ENCODE measurements at places on chromosomes 7 and 10.

- no peak for DNase-seq
These were observed 109.6 kb downstream of the ELAPOR2 start for GRCh38 chr7:86949779-86950260.

DNA sequence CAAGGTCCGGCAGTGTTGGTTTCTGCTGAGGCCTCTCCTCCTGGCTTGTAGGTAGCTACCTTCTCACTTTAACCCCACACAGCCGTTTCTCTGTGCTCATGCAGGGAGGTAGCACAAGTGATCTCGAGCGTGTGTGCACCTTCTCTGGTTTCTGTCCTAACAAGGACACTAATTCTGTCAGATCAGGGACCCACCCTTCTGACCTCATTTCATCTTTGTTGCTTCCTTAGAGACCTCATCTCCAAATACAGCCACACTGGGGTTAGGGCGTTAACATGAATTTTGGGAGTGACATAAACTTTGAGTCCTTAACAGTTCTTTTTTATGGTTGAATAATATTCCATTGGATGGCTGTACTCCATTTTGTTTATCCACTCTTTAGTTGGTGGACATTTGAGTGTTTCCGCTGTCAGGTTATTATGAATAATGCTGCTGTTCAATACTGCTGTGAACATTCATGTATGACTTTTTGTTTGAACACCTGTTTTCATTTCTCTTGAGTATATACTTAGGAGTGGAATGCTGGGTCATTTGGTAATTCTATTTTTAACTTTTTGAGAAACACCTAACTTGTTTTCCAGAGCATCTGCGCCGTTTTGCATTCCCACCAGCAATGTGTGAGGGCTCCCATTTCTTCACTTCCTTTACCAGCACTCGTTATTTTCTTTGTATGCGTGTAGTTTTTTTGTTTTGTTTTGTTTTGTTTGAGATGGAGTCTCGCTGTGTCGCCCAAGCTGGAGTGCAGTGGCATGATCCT is 57.5 kb downstream of the LCOR start:
- DNase-seq: no peak

GRCh38 chr7:12888717-12889116 is 201.3 kb downstream of the ARL4A start:
- DNase-seq: no peak

GRCh38 chr10:70799124-70799523 is 13.9 kb upstream of the TBATA start:
- DNase-seq: no peak

GRCh38 chr10:126099366-126099765 is 203.0 kb downstream of the FANK1 start:
- DNase-seq: no peak

GRCh38 chr10:26310361-26310760 is 93.8 kb downstream of the GAD2 start:
- no peak for DNase-seq

DNA sequence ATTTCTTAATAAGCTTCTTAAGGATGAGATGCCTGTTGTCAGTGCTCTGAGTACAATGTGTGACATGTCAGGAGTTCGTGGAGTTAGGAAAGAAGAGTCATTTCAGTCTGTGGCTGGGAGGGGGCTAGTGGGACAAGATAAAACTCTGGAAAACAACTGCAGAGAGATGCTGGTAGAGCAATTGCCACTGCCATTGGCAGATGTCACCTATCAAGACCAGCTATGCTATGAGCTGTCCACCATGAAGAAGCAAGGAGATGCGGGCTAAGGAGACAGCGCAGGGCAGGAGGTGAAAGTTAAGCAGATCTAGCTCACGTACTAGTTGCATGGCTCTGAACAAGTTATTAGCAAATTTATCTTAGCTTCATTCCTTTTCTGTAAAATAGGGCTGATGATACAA is 756.7 kb downstream of the KCNMA1 start:
- no peak for DNase-seq

- no peak for DNase-seq
These were observed 191.2 kb upstream of the PRSS1 start for GRCh38 chr7:142557971-142558582.

DNA sequence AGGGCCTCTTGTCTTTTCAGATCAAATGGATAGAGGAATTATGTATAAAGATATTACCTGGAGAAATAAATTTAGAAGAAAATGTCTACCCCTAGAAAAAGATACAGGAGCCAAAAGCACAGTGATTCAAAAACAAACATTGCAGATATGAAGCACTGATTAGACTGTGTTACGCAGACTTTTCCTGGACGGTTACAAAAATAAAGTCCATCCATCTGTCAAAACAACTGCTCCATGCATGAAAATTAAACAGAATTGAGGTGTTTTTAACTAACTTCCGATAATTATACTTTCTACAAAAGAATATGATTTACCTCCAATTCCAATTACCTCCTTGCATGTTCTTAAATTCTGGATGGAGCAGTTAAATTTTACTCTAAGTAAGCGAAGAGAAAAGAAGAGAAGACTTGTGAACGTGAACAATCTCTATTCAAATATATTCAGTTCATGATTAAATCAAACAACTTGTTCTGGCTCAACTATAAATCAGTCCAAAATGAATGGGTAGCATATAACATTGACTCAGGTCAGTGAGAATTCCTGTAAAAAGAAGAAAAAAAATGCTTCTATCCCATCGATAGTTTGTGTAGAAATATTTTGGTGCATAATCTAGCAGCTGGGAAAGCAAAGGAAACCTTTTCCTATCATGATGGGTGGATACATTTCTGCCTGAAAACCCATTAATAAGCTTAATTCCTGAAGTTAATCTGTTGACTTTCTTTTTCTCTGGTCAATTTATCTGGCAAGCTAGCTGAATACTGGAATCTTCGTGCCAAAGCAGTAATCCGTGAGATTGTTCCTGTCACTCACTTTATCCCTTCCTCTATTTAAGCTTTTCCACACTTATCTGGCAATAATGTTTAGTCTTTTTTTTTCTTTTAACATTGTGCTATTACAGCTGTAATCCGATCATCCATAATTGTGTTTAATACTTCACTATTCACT is 80.4 kb downstream of the SEMA3A start:
- no peak for DNase-seq

DNA sequence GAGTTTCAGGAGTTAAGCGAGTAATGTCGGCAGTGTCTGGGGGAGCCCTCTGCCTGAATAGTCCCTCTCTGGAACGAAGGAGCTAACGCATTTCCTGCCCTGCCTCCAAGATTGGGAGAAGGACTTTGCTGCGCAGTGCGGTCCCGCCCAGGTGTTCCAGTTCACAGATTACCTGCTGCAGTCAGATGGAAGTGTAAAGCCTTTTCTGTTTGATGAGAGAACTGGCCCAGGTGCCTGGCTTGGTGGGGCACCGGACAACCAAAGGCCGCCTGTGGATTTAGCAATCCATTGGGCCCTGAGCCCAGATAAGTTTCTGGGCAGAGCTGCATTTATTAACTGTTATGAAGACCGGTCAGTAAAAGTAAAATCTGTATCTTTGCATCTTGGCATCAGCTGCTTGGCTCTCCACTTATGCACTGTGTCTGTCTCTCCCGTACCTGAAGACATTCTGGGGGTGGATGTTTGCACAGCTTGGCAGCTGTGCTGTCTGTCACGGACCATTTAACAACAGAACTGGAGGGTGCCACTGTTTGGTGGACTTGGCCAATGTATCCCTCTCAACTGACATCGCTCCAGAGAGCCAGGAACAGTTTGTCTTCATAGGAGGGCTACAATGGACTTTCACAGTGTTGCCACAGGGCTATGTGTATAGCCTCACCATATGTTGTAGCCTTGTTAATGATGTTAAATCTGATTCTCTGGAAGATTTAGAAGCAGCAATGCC is 654.7 kb upstream of the ZWINT start:
- no peak for DNase-seq

DNA sequence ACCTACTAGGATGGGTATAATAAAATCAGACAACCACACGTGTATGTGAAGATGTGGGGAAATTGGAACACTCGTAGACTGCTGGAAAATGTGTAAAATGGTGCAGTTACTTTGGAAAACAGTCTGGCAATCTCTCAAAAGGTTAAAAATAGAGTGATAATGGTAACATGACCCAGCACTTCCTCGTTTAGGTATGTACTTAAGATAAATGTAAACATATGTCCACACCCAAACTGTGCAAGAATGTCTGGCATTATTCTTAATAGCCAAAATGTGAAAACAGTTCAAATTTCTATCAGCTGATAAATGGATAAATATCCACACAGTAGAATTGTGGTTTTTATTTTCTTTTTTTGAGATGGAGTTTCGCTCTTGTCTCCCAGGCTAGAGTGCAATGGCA is 272.8 kb downstream of the ZNF248 start:
- DNase-seq: no peak

GRCh38 chr7:2635810-2636701 is 4.3 kb downstream of the TTYH3 start:
- DNase-seq: no peak

- no peak for DNase-seq
These were observed 14.1 kb downstream of the FEZF1 start for GRCh38 chr7:122290476-122290875.

DNA sequence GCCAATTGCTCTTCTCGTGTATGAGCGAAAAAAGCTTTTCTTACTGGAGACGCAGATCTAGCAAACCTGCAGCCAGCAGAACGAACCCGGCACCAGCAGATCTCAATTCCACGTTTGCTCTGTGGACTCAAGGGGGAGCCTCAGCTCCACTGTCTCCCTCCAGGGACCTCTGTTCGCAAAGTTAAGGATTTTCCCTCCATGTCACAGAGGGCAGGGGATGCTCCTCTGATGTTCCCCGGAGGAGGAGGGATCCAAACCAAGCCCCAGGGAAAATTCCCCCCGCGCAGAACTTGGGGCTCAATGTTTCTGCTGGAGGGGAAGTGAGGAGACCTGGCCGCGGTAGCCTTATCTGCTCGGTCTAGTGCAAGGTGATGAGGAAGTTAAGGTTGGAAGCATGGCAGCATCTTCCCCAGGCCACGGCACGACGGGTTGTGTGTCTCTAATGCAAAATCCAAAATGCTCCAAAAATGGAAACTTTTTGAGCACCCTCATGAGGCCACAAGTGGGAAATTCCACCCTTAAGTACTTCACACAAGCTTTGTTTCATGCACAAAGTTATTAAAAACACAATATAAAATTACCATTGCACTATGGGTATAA is 9.0 kb downstream of the IQCE start:
- DNase-seq: peak; percentile 56

DNA sequence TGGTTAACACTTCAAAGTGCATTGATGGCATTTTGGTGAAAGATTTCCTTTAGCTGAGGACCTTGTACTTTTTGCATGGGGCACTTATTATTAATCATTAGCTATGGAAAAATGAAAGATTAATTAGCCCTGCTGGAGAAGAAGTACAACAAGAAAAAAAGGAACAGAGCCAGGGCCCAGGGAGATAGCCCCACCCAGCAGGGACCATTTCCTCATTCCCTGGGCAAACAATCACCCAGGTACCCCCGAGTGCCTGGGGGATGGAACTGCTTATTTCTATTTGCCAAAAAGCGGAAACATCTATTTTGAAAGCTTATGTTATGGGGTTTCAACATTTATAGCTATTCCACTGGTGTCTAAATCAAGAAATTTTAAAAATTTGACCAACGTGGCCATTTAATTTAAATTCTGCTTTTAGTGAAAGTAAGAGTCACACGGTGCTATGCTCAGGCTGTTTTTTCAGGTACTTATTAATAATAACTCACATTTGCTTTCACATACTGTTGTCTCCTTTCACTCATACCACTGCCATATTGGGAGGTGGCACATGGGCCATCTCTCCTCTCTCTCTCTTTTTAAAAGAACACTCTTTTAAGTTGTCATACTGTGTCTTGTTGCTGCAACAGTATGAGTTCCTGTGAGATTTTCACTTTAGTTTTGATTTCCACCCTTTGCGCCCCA is 143.6 kb upstream of the KIF5B start:
- DNase-seq: no peak

DNA sequence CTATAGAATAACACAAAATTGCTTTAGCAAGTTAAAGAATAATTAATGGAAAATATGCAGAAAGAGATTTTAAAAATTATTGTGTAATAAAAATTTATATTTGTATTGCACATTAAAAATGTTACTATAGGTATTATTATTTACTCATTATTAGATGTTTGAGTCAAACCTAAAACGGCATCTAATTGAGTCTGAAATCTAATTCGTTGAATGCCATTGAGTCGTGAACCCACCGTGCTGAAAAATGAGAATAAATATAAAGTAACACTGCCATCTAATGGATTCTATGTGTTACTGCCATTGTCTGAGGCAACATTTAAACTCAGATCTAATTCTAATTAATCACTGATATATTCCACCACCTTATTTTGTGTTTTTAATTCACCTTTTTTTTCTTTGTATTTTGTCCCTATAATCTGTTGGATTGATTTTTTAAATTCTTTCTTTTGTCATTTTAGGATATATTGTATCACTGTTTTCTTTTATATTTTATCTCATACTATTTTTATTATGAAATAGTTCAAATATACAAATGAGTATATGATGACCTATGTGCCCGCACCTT is 62.2 kb downstream of the SAMD9 start:
- no peak for DNase-seq

GRCh38 chr7:110994028-110994967 is 96.6 kb upstream of the LRRN3 start:
- no peak for DNase-seq

GRCh38 chr10:34092891-34093290 is 722.2 kb downstream of the PARD3 start:
- DNase-seq: no peak

- DNase-seq: no peak
These were observed 38.4 kb upstream of the TMEM273 start for GRCh38 chr10:49226594-49226993.

DNA sequence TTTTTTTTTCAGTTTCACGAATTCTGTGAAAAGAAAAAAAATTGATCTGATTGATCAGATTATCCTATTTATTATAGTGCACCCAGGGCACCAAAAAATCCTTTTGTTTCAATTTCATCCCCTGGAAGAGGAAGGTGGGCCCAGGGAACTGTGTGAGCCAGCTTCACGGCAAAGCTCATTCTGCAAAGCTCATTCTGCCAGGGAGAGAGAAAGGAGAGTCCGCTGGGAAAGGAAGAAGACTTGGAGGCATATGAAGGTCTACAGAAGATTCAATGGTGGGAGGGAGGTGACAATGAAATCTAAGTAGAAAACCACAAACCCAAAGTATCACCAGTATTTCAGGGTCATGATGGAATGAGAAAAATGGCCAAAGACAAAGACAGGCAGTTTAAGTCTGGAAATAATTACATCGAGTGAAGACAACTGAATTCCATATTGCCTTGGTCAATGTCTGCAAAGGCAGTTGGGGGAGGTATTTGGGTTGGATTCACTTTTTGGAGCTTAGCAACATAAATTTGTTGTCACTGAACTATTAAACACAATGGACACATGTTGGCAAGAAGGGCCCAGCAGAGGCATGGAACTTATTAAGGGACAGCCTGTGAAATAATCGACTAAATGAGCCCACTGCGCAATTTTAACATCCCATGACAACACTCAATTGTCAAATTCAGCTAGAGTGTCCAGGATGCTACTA is 587.8 kb upstream of the MKI67 start:
- DNase-seq: no peak

GRCh38 chr7:5363729-5364128 is 59.9 kb downstream of the TNRC18 start:
- DNase-seq: no peak

DNA sequence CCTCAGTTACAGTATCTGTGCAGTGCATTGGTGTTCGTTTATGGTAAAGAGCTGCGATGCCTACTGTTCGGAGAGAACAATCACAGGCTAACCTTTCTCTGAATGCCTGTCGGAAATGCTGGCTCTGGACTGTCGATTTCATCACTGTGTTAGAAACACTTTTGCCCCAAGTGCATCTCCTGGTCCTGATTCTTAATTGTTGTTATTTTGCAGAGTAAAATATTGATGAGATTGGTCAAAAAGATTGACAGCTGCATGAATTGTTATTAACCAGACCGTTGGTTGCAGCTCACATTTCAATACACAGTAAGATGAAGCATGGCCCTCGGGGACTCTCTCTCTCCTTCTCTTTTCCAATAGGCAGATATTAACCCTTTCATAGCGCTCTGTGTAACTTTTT is 557.4 kb upstream of the ADARB2 start:
- DNase-seq: peak; percentile 59
